Fibroblast of skin of back (primary cell): ENCODE measurements at places on chromosomes 2 and 18.

DNA sequence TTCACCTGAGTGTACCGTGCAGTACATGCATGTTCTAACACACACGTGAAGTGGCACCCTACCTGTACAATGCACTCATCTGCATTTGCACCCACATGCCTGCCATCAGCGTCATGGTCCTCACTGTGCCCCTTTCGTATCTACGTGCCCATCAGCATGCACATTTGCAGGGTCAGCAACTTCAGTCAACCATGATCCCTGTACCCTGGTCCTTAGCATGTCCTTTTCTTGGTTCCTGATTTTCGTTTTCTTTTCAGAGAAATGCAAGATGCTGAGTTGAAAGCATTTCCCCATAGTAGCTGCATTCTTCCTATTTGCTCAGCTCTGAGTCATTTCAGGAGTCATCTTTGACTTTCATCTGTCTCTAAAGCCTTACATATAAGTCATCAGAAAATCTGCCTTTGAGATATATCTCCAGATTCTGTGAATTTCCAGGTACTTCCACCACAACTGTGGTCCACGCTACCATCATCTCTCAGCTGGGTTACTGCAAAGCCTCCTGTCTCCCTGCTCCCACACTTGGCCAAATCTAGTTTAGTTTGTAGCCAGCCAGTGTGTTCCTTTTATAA is 14.7 kb upstream of the PUM2 start:
- peak; percentile 69 for DNase-seq

GRCh38 chr2:29482348-29482747 is 367.1 kb downstream of the CLIP4 start:
- DNase-seq = no peak

DNA sequence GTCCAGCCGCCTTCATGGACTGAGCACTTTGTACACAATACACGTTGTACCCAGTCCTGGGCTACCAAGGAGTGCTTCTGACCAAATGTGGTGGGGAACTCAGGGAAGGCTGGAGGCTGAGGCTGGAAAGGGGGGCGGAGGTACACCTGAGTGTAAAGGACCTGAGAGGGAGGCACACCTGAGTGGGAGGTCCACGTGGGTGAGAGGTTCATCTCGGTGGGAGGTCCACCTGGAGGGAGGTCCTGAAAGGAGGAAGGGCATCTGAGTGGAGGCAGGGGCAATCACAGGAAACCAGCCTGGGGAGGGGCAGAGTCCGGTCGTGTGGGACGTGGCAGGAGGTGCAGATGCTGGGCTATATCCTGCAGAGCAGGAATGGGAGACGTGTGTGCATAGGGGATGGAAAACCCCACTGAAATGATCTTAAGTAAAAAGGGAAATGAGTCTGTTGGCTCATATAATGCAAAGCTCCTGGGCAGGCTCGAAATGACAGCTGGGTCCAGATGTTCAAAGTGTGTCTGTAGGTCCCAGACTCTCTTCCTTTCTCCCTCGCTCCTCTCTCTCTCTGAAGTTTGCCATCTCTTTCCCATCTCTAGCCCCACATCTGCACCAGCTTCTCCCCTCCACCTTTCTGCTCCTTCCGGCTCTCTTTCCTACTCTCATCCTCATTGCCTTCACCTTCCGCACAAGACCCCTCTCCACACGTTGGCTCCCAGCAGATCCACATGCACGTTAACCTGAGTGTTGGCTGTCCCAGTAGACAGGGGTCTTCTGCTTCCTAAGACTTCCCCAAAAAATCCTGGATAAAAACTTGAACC is 137.7 kb downstream of the PXDN start:
- no peak for DNase-seq

GRCh38 chr2:20232837-20233207 is 7.9 kb upstream of the SDC1 start:
- no peak for DNase-seq

GRCh38 chr2:109304242-109304641 is 175.2 kb downstream of the SH3RF3 start:
- no peak for DNase-seq

- no peak for DNase-seq
These were observed 23.3 kb downstream of the ERCC3 start for GRCh38 chr2:127270663-127271062.

DNA sequence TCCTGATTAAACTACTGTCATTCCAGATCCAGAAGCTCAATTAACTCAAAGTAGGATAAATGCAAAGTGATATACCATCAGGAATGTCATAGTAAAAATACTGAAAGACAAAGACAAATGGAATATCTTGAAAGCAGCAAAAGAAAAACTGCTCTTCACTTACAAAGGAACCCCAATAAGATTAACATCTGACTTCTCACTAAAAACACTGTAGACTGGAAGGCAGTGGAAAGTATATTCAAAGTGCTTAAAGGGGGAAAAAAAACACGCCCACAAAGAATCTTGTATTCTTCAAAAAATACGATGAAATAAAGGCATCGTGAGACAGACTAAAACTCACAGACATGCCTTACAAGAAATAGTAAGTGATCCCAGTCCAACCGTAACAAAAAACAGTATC is 195.7 kb downstream of the DOK6 start:
- DNase-seq = no peak

DNA sequence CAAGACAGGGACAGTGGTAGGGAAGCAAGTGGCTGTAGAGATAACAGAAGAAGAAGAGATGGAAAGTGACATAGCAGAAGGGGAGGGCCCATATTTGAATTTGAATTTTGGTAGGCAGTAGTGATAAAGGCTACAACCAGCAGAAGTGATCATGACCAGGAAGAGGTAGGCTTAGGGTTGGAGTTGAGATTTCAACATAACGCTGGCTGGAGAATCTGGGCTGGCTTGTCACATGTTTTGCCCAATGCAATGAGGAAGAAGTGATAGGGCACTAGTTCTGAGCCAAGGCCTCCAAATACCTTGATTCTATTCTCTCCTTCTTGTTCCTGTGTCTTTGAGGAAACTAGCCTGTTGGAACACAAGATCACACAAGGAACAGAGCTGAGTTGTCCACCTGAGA is 69.4 kb downstream of the SCG2 start:
- no peak for DNase-seq
